Common myeloid progenitor, CD34-positive (primary cell): ENCODE measurements at places on chromosomes 2 and 18.

- DNase-seq: no peak
Observed at GRCh38 chr18:33934258-33934657, 290.5 kb downstream of the NOL4 start.

DNA sequence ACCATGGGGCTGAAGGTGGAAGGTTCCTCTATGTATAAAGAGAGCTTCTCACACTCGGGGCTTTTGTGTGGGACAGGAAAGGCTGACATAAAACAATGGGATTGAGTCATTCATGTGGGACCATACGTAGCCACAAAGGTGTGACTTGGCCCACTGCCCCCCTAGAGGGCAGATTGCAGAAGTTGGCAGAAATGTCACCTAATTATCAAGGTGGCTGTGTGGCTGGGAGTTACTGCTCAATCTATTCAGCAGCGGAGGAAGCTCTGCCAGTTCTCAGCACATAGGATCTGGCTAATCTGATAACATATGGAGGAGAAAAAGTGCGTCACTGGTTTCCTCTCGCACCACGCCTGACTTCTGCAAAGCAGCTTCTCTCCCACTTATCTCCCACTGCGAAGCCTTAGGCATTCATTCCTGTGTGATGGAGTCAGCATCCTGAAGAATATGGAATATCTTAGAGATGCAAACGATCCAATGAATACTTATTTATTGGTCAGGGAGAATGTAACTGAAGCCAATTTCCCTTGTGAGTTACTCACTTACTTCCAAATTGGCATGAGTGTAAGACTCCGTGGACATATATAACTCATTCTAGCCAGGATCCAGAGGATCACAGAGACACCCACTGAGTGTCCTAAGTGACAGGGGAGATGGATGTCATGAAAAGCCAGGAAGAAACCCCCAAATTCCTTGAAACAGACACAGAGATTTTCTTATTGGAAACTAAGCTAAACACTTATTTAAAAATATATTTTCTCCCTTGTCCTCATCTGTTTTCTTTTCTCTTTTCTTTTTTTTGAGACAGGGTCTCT, 344.8 kb downstream of the TGIF1 start:
- DNase-seq: peak; percentile 92

DNA sequence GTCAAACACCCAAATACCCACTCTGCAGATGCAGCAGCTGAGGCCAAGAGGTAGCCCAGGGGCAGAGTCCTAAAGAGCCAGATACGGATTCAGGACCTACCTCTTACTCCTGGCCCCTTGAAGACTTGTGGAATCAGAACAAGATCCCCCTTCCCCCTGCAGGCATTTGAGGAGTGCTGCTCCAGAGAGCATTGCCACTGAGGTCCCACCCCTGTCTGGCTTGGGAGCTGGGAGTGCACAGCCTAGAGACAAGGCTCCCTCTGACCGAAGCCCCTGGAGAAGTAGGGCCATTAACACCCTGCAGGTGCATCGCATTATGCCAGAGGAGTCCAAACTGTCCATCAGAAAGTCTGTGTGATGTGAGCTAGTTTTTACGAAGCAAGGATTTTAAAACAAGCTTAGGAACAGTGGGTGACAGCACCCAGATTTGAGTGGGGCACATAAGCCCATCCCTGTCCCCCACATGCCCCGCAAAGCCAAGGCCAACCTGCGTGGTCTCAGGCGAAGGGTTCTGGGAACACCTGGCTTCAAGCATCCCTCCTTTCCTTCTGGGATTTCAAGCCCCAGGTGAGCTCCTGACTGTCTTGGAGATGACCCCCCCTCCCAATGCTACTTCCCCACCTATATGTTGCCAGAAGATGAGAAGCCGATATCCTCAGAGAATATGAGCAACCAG, 48.4 kb downstream of the MTERF4 start:
- no peak for DNase-seq

GRCh38 chr2:50746526-50746925, 285.4 kb downstream of the NRXN1 start:
- DNase-seq: peak; percentile 51

DNA sequence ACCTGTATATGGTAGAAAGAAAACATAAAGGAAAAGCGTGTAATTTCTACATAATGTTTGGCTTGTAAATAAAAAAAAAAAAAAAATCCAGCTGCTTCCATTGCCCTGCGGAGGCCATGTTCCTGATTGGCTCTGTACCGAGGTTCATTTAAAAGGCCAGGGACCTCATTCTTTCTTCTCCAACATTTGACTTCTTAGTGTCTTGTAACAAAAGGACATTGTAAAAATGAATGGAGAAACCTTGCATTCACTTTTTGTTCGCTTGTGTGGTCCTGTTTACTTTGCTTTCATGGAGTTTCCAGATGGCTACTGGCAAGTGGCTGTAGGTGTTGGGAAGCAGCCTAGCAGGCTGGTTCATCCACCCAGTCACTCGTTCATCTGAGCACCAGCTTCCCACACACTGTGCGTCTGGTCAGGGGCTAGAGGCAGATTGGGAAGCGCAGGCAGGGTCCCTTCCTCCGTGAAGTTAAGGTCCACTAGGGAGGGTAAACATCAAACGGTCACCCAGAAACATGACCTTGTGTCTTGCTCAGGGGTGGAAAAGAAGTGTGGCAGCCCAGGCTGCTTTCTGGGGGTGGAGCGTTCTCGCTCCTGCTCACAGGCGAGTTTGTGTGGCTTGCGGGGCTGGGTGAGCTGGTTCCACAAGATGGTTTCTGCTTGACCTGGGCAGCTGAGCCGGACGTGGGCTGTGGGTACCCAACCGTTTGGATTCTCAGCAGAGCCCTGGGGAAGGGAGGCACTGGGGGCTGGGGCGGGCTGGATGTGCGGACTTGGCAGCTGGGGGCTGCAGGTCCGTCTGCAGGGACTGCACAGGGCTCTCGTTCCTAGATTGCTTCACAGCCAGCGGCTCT, 260.7 kb downstream of the AGAP1 start:
- DNase-seq: no peak

DNA sequence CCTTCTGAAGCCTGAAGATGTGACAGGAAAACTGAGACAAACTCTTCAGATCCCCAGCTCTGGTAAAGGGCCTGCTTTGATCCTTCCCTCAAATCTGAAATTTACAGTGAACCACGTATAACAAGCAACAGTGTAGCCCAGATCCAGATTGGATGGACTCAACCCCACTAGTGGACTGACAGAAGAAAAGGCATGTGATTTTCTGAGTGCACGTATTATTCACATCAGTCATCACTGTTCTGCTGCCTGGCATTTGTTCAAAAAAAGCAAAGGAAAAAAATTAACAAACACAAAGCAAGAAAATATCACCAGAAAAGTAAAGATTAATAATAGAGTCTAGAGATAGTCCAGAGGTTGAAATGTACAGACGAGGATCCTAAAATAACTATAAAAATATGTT, 87.6 kb downstream of the CYRIA start:
- no peak for DNase-seq

DNA sequence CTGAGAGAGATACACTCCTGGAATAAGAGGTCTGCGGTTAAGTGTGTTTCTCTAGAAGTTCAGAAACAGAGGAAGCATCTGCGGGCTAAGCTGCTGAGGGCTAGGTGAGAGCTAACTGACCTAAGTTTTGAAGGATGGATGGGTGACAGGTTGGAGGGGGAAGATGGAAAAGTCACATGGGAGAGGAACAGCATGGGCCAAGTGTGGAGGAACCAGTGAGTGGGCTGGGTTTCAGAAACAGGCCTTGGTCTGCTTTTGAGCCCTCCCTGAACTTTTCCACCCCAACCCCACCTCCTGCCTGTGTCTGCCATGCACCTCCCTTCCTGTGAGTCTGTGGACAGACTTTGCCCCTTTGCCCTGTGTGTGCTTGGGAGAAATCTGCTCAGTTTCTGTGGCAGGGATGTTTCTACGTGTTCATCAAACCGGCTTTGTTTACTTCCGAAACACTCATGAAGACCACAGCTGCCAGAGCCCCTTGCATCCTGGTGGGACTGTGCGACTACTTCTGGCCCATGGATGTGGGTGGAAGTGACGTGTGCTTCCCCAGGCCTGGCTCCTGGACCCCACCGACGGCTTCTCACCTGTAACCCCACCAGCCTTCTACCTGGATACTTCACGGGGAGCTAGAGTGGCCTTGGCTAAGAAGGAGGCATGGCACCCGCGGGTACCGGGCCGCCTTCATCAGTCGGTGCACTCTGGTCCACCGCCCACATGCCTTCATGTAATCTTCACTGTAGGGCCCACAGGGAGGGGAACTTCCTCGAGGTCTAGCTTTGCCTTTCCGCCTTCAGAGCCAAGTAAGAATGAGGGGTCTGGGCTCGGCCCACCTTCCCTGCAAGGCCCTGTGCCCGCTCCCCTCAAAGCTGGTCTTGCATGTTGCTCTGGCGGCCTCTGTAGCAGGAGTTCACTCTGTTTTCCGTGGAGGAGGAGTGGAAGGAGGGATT, 1.4 kb upstream of the HPCAL1 start:
- DNase-seq: no peak

DNA sequence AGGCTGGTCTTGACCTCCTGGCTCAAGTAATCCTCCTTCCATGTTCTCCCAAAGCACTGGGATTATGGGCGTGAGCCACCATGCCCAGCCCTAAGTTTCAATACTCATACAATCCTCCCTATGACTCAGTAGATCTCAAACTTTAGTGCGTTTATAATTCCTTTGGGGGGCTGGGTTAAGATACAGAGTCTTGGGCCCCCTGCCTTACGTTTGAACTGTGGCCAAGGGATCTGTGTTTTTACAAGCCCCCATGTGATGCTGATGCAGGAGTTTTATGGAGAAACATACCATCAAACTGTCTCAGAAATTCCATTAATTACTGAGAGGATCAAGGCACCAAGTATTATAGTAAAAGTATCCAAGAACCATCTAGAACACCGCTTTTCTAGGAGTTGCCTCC, 38.2 kb upstream of the FAM136A start:
- DNase-seq: no peak

DNA sequence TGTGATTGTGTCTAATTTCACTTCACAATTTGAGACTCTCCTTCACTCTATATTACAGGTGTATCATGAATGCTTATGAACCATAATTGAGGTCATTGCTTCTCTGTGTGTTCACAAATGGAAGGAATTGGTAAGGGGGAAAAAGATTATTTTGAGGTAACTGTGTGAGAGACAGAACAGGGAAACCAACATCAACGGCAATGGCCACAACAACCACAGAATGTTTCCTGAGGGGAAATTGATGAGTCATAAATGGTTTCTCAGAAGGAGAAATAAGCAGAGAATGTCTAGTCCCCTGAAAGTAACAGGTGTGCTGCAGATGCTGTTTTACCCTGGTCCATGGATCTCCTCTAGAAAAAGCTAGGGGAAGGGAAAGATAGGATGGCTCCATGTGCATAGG, 361.2 kb upstream of the GALNT5 start:
- peak; percentile 86 for DNase-seq

GRCh38 chr2:74026687-74027241, 42.1 kb downstream of the TET3 start:
- peak; percentile 79 for DNase-seq

- peak; percentile 80 for DNase-seq
Observed at GRCh38 chr2:135742325-135742757, 686 bp downstream of the UBXN4 start.

DNA sequence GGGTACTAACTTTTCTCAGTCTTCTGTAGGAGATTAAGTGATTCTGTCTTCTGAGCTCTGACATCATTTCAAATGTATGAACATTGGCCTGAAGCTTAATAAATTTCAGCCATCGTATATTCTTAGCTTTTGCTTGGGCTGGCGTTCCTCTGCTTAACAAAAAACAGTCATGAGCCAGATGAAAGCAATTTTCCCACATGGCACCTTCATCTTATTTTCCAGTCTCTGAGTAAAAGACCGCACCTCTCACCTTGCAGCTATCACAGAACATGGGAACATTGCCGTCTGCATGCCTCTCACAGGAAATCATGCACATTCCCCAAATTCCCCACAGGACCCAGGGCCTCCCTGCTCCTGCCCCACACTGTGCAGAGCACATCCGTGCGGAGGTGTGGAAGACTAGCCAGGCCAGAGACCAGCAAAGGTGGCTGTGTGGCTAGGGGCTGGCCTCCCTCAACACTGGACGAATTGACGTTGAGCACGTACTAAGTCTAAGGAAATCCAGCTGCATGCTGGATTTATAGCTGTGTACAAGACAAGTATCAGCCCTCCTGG, 531.8 kb upstream of the ID2 start:
- no peak for DNase-seq

DNA sequence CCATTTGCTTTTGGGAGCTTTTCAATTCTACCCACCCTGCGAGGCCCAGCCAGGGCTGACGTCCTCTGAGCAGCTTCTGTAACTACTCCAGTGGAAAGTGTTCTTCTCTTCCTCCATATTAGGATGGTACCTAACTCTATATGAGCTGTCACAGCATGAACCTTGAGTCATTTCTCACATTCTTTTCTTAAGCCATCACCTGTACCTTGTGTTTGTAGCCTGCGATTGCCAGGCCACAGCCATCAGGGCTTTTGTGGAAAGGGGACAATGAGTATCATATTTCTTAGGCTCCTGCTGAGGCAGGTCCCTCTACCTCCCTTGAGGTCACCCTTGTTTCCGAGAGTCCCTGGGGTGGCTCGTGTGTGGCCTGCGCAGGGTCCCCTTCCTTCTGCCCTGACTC, 144.5 kb upstream of the DLX2 start:
- DNase-seq: no peak

DNA sequence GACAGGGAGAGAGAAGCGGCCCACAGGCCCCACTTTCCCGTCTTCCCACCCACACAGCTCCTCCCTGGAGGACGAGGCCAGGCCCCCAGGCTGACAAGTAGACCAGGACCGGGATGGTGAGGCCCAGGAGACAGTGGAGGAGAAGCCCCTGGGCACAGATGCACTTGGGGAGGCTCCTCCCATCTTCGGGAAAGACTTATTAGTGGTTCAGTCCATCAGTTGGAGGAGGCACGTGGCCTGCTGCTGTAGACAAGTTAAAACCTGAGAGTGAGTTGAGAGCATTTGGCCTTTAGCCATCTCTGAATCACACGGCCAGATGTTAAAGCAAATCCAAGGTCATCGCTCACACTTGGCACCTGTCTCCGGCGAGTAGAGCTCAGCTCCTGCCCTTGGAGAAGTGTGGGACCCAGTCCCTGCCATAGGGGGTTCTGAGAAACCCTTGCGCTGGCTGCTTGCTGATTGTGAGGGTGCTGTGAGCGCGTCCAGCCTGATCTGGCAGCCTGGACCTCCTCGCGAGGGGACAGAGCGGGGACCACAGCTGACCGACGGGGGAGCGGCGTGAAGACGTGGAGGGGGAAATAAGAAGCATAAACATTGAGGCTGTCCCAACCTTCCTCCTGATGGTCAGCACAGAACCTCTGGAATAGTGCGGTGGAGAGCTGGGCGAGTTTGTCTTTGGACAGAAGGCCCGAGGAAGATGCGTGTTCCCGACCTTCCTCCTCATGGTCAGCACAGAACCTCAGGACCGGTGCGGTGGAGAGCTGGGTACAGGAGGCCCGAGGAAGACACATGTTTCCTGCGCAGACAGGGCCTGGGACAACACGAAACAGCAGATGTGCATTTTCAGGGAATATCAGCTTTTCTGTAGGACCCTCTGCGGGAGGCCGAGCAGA, 24.7 kb upstream of the ALLC start:
- no peak for DNase-seq

GRCh38 chr18:35441857-35442595, 55.7 kb downstream of the INO80C start:
- no peak for DNase-seq

GRCh38 chr2:191927319-191927867, 80.5 kb upstream of the CAVIN2 start:
- peak; percentile 48 for DNase-seq

- no peak for DNase-seq
Observed at GRCh38 chr18:9739516-9739915, 31.4 kb downstream of the RAB31 start.
